Peyer's patch (tissue), 4 donors: ENCODE measurements at places on chromosomes 1 and 21. TPM values are rescaled to one million over a fixed set of nuclear protein-coding genes. Genes with fewer than 3 reads are reported as not detected.

GRCh38 chr1:170634293-170634692, 29.6 kb upstream of the PRRX1 start:
- DNase-seq, result no peak

DNA sequence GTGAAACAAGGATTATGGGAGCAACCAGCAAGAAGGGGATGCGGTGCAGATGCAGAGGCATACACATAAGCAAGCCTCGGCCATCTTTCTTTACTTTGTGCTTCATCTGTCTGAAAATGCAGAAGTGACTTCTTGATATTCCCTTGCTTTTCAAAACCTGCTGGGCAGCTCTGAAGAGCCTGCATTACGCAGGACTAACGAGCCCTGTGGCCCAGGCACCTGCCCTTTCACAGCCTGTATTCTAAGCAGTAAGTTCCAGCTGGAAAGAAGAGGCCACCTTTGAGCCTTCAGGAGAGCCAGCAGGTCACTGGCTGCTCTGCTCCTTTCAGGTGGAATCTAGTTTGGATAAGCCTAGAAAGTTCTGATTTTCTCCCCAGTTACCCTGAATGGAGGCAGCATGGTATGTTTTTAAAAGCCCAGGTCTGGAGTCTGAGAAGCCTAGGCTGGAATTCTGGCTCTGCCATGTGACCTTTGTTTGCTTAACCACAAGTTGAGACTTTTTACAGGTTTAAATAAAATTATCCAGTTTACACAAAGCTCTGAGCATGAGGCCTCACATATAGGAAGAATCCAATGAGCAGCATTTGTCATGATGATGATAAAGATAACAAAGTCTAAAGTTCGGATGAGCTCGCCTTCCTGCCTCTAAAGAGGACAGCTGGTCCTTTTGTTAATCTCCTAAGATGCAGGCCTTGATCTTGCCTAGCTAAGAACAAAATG, 122.9 kb downstream of the UBR4 start:
- DNase-seq, result no peak

DNA sequence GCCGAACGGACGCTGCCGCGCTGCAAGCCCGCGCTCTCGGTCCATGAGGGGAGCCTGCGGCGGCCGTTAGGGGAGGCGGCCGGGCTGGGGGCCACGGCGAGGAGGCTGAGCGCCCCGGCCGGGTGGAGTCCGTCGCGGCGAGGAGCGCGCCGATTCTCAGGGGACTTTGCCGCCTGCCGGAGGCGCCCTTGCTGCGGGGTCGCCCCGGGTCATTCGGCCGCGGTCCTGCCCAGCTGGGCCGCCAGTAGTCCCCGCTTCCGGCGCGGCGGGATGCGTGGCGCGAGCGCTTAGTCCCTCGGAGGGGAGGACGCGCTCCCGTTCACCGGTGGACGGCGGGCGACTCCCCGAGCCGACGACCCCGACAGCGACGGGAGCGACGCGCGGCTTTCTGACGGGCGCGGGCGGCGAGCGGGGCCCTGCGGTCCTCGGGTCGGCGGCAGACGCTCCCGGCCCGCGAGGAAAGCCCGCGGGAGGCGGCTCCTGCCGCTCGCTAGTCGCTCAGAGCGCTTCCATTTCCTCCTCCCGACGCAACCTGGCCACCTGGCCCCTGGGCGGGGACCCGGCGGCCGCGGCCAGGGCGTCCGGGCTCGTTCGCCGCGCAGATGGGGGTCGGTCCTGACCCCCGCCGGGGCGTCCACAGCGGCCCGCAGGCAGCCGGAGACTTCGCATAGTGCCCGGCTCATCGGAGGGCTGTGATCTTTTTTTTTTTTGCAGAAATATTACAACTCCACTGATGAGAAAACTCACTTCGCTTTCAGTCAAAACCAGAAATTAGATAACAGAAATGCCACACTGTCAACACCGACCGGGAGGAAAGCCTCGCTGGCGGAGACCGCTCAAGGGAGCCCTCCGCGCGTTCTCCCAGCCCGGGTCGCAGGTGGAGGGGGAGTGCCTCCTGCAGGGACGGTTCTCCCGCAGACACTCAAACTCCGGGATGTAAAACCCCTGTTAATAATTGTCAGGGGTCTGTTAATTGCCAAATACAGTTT, 641 bp upstream of the ZBTB21 start:
- peak; percentile 41 for DNase-seq

GRCh38 chr1:3842912-3843311, 14.1 kb downstream of the CEP104 start:
- DNase-seq, result no peak

DNA sequence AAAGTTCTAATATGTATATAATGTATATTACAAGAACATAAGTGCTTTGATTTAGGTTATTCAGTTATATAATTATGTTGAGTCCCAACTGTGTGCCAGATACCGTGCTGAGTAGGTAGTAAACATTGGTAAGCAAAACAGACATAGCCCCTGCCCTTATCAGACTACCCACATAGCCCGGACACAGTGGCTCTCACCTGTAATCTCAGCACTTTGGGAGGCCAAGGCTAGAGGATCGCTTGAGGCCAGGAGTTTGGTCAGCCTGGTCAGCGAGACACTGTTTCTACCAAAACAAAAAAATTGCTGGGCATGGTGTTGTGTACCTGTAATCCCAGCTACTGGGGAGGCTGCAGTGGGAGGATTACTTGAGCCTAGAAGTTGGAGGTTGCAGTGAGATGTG, 30.7 kb downstream of the RNF11 start:
- DNase-seq, result no peak

DNA sequence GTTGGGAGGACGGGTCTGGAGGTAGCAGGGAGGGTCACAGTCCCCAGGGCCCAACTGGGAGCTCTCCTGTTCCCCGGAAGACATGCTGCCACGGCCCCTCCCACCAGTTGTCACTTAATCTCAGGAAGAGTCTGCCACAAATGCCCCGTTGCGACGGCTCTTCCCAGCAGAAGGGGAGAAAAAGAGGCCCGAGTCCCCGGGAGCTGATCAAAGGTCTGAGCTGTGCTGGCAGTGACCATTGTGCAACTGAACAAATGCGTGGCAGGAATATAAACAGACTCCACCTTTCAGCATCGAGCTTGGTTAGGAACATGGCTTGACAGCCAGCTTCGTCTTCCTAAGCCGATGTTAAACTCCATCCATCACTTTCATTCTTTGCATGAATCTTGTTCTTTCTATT, 27.8 kb upstream of the ZBTB21 start:
- DNase-seq, result peak; percentile 66

- DNase-seq, result no peak
Observed at GRCh38 chr1:46449223-46450159, 40.1 kb upstream of the DMBX1 start.

GRCh38 chr1:172778456-172779455, 119.9 kb downstream of the FASLG start:
- no peak for DNase-seq

- no peak for DNase-seq
Observed at GRCh38 chr21:40454057-40454456, 392.9 kb downstream of the DSCAM start.

DNA sequence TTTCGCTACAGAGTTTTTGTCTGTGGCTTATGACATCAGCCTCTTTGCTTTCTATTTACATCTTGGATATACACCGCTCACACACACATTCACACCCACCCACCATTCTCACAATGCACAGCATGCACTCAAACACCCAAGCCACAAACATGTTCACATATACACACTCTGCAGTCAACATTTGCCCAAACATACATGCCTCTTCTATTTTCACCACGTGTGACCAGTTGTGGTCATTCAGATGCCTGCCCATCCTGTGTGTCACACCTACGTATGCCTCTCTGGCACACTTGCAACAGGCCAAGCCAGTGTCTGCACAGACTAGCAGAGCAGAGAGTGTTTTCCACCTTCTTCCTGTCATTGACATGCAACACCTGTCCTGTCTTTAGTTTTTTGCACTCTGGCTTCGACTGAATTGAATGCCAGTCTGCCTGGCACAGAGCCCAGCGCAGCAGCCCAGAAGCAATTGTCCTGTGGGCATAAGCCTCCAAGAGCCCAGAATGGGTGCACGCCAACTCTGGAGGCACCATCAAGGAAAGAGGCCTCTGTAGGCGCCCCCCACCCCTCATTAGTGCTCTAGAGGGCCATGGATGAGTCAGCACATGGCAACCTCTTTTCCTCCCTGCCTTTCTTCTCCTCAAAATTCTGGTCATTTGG, 37.7 kb upstream of the LRRN2 start:
- no peak for DNase-seq

DNA sequence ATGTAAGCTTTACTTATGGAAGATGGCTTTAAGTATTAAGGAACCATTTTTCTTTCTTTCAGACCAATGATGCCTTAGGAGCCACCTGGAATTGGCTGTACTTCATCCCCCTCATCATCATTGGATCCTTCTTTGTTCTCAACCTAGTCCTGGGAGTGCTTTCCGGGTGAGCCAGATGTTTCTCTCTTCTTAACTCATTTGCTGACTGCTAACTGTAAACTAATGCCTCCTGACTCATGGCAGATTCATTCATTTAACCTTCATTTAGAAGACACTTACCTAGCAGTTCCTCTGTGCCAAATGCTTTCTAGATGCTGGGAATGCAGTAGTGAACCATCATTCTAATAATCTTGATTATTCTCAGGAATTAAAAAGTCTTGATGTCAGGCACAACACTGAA, 168.0 kb downstream of the CACNA1E start:
- DNase-seq, result no peak

- DNase-seq, result no peak
Observed at GRCh38 chr1:104402178-104402577, 652.5 kb downstream of the AMY1C start.

GRCh38 chr1:117038236-117038635, 21.9 kb upstream of the TTF2 start:
- no peak for DNase-seq

GRCh38 chr21:44298301-44298700, 1.6 kb upstream of the PFKL start:
- no peak for DNase-seq

DNA sequence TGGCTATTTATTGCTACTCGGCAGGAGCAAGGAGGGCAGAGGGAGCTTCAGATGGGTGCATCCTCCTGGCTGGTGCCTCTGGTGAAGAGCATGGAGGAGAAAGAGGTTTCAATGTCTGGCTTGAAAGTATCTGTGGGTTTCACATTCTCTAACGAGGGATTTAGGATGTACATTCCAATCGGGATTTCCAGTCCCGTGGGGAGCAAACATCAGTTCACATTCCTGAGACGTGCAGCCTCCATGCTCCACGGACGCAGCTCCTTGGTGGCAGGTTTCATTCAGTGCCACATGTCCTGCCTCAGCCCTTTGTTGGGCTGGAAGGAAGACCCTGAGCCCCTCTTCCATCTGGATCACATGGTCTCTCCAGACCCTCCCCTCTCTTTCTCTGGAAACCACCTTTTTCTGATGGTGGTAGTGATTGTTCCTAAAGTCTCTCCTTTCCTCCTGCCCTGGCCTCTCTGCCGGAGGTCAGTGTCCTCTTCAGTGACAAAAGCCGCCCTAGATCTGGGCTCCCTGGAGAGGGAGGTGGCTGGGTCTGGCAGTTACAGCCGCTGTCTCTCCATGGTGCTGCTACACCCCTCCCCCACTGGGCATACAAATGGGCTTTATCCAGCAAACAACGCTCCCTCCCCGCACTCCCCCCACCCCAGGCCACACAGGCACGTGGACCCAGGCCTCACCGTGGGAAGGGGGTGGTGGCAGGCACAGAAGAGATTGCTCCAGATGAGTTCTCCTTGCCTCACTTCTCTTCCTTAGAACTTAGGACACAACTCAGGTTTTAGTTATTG, 826 bp upstream of the CA14 start:
- DNase-seq, result no peak

GRCh38 chr1:41291195-41291594, 49.1 kb upstream of the SCMH1 start:
- no peak for DNase-seq

DNA sequence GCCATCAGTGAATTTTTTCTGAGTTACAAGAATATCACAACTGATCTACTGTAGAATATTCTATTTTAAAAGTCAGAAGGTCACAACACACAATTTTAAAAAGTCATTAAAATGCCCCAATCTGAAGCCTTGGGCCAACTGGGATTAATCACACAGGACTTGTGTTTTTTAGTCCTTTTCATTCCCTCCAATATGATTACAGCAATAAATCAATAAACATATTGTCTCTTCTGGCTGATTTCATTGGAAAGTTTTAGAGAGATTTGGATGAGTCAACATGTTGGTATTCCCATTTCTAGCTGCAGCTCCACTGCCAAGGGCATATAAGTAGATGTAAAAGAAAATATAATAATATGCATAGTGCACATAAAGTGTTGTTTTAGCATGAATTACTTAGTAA, 85.8 kb downstream of the NIBAN1 start:
- no peak for DNase-seq

GRCh38 chr1:96840396-96840795, 118.8 kb downstream of the PTBP2 start:
- DNase-seq, result no peak

DNA sequence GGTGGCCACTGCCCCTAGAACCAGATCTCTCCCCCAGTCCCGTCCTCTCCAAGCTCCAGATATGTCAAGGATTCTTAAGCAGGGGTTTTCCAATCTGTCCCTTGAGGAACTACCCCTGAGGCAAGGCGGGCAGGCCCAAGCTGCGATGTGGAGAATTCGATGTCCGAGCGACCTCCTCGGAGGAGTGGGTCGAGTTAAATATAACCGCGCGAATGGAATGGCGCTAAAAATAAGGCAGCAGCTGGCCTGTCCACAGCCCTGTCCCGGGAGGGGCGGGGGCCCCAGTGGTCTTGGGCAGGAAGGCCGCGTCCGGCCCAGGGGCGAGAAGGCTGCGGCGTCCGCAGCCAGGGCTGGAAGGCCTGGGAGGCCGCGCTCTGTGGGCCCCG, 5.8 kb upstream of the FOXD3 start:
- DNase-seq, result no peak

DNA sequence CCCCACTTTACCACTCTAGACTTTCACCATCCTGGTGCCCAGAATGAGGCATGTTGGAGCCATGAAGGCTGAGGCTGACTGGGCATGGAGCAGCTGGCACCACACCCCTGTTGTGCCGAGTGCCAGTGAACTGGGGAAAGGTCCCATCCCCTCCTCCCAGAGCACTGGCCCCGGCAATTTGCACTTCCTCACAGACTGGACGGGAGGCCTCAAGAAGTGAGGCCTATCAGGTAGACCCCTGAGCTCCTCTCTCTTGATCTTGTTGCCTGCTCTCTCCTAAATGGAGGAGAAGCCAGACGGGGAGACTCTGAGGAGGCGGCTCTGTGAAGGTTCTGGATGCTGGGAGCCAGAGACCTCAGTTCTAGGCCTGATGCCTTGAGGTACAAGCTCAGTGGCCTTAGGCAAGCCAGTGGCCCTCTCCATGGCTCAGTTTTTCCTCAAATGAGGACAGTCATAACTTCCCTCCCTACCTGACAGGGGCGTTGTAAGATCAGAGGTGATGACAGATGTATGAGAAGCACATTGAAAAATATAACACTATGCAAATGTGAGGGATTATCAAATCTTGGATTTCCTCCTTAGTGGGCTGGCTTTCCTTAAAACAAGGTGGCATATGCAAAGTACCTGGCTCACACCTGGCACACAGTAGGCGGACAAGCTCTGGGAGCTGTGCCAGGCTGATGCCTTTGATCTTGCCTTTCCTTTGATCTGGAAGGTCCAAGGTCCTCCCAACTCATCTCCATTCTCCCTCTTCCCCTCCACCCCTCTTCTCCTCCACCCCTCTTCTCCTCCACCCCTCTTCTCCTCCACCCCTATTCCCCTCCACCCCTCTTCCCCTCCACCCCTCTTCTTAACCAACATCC, 6.7 kb downstream of the GRHL3 start:
- no peak for DNase-seq

The MPL gene
- total RNA-seq, result not detected

The NHLH1 gene
- not detected for total RNA-seq

The GBP6 gene
- total RNA-seq, result not detected

The C1QTNF12 gene
- not detected for total RNA-seq

The SPRR2F gene
- not detected for total RNA-seq

The SOX13 gene
- 46.1 TPM for total RNA-seq

The GCSAML gene
- total RNA-seq, result 1.7 TPM

The TMCC2 gene
- total RNA-seq, result 0.53 TPM

The DNAJC6 gene
- 0.35 TPM for total RNA-seq

The TMEM200B gene
- 2.1 TPM for total RNA-seq

The DNAJC28 gene
- total RNA-seq, result 4.4 TPM
